CD4-positive, alpha-beta T cell treated with Interferon alpha-2 for 1 hour (primary cell): ENCODE measurements at places on chromosomes 2 and 18.

DNA sequence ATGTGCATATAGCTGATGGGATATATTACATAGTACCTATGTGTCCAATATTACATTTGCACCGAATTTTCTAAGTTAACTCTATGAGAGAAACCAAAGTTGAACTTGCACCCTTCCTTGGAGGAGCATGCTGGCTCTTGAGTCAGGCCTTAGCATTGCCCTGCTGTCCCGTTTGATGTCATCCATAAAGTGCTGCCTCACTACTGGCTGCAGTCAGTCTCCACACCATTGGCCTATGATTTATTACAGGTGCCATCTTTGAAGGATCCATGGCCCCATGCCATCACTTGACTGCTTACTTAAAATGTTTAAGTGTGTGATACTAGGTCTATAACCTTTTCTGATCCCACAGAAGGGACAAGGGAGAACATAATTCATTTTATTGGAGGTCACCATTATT lies 249.3 kb upstream of the RBBP8 start:
- DNase-seq: no peak

DNA sequence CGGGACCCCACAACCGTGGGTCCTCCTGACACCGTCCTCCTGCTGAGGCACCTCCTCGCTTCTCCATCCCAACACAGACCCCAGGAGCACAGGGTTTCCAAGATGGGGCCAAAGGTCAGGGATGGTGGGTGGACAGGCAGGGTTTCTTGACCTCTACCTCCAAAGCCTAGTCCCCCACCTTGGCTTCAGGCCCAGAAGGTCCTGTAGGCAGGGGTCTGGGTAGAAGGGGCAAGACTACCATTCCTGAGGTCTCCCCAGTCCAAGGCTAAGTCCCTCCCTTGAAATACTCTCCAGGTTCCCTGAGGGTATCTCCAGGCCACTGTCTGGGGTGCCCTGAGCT lies 7.1 kb downstream of the CYP26B1 start:
- no peak for DNase-seq

DNA sequence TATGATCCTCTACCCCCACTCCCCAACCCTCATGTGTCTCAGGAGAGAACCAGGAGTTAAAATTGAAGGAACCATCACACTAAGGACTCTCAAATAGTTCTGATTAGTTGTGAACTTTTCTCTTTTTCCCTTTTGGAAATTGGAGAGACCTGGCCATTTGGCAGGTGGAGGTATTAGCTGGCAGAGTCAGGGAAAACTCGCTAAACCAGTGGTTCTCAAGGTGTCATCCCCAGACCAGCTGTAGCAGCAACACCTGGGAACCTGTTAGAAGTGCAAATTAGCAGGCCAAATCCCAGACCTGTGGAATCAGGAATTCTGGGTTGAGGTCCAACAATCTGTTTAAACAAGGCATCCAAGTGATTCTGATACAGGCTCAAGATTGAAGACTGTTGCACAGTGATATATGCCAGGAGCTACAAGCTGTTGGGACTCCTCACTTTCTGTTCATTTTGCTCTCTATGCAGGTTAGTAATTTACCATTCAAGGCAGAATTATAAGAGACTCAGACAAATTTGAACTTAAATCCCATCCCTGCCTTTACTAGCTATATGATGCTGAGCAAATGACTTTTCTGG lies 2.8 kb upstream of the TMEM131 start:
- DNase-seq: no peak

DNA sequence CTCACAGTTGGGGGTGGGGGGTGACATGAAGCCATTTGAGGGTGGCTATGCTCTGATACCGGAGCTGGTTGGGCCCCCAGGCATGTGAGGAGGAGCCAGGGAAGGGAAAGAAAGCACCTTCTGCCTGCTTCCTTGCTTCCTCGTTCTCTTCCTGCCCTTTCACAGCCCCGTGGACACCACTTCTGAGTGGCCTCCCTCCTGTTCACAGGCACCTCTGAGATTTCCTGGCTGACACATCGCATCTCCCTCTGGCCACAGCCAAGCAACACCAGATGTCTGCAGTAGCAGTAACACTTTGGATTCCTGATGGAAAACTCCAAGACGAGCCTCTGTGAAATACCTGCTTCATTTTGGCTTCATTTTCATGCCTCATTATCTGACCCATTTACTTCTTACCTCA lies 64.7 kb upstream of the ST3GAL5 start:
- no peak for DNase-seq

DNA sequence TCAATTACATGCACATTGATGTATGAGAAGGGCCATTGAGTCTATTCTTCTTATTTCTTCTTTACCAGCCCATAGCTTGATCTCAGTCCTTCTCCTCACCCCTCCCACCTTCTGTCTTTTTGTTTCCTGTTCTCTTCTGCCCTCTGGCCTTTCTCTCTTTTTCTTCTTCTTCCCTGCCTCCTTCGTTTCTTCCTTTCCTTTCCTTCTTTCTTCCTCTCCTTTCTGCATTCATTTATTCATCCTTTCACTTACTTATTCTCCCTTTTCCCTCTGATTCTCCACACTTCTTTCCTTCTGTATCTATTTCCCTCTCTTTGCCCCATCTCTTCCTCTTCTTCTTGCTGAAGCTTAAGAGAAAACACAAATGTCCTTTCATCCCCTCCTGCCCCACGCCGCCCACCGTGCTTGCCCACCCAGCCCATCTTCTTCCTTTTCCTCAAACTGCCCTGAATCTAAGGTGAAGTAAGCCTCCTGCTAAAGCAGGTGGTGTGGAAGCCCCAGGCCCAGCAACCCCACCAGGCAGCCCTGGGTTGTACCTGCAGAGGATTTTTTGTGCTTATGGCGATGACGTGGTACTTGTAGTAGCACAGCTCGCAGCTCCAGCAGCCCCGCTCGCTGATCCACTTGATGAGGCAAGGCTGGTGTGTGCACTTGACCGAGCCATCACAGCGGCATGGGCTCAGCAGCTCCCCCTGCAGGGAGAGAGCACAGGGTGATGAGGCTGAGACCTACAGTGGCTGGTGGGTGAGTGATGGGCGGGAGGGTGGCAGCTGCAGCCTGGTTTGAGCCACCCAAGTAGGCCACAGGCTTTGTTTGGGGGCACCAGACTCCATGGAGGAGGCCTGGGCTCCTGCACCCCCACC lies 89.0 kb downstream of the MARCHF4 start:
- DNase-seq: no peak

DNA sequence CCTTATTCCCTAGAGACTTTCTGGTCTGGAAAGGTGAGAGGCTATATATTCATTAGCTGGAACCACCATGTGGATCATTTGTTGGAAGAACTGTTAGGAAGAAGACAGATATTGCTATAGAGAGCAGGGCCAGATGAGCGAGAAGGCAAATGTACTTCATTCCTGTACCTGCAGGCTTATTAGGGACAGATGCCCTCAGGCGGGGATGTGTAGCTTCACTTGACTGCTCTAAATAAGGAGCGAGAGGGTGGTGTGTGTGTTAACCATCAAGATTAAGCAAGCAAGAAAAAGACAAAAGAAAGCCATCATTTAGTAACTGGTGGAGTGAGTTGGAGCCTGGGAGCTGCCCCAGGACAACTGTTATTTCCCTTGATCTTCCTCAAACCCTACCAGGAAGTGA lies 36.4 kb downstream of the NEDD4L start:
- DNase-seq: no peak

GRCh38 chr2:569681-570080 lies 107.5 kb downstream of the TMEM18 start:
- no peak for DNase-seq

- DNase-seq: no peak
Observed at GRCh38 chr2:5539282-5540165, 152.7 kb upstream of the SOX11 start.

DNA sequence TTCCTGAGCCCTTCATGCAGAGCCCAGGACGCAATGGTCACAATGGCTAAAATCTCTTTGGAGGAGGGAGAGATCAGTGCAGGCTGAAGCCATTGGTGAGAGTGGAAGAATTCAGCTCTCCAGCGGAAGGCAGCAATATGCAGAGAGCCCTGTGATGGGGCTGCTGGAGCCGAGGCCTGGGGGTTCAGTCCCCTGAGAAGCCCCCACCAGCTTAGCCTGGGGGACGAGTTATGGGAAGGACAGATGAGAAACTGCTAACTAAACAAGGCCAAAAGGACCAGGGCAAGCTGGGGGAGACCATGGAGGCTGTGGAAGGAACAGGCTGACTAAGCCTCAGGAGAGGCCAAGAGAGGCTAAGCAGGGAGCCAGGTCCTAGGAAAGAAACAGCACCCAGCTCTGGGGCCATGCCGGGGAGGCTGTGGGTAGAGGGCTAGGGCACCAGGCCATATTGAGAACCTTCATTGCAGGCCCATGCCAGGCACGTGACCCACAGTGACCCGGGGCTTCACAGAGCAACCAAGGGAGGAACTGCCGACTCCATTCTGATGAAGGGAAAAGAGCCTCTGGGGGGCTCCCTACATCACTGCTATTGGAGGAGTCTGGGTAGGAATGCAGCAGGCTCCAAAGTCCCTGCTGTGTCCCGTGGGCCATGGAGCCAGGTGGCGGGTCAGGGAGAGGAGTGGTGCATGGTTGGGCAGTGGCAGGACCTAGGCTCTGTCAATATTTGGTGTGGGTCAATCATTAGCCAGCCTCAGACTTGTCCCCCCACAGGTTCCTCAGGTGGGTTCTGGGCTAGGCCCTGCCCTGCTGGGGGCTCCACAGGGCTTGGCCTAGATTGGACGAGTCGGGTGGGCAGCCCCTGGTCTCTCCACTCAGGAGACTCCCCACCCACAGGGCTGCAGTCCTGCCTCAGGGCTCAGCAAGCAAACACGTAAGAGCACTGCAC lies 19.8 kb downstream of the PROC start:
- no peak for DNase-seq

- DNase-seq: no peak
Observed at GRCh38 chr2:102166189-102166845, 20.5 kb upstream of the IL1RL2 start.

GRCh38 chr2:67799886-67800285 lies 262.9 kb downstream of the C1D start:
- no peak for DNase-seq
